ENCODE measurements at places on chromosomes 6 and 20.

DNA sequence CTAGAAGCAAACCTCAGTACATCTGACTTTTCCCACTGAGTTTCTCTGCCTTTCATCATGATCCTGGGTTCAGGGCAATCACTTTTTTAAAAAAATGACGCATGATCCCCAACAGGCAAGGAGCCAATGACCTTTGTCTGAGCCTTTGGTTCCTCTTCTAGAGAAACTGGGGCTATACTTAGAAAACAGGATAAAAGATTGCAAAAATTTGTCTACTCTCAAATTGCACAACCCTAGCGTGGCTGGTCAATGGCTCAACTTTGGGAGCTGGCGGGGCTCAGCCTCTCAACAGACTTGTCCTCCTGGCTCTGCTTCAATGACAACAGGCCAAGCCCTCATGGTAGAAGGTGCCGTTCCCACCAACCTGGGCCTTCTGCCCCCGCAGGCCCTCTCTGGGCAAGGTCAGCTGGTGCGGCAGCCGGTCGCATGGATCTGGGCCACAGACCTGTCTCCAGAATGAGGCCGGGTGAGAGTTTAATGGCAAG is 48.7 kb downstream of the PDYN start:
- no peak for DNase-seq

- no peak for DNase-seq
Measured at GRCh38 chr6:40342723-40343122, 244.4 kb downstream of the LRFN2 start.

- peak; percentile 28 for DNase-seq
Measured at GRCh38 chr6:163348789-163349680, 65.5 kb upstream of the QKI start.

GRCh38 chr6:12590901-12591300 is 125.7 kb upstream of the PHACTR1 start:
- DNase-seq = no peak

- DNase-seq = no peak
Measured at GRCh38 chr6:145627451-145627850, 107.9 kb downstream of the EPM2A start.

- DNase-seq = peak; percentile 85
Measured at GRCh38 chr6:126033696-126034095, 47.4 kb downstream of the TRMT11 start.

GRCh38 chr6:73637404-73637803 is 16.4 kb downstream of the SLC17A5 start:
- DNase-seq = no peak

- no peak for DNase-seq
Measured at GRCh38 chr6:133629970-133630369, 258.9 kb upstream of the TCF21 start.

DNA sequence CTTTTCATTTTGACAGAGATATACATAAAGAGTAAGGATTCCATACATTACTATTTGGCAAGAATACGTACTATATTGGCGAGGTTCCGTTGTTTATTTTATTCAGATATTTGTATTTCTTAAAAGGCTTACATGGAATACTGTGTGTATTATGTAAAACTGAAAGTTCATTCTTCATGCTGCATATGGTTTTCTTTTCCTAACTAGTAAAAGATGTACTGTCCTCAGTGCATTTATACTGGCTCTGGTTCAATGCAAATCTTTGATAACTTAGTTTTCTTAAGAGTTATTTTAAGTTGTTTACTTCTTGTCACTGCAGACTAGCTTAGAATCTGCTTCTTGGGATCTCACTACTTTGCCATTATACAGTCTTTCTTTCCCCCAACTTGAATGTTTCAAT is 42.0 kb downstream of the ADGRB3 start:
- DNase-seq = no peak

- no peak for DNase-seq
Measured at GRCh38 chr20:14919501-14920081, 582.2 kb upstream of the FLRT3 start.

DNA sequence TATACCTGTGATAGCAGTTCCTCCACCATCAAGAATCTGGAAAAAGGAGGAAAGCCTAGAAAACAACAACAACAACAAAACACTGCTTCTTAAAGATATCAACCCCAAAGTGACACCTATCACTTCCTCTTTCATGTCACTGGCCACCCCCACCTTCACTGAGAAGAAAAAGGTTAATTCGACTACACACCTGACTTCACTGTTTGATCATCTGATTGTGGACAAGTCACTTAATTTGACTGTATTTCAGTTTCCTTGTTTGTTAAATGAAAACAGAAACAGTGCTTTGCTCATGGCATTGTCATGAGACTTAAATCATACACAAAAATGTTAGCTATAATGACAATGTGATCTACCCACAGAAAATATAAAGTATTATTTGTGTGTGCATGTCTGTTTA is 280.6 kb upstream of the SULF2 start:
- DNase-seq = no peak

DNA sequence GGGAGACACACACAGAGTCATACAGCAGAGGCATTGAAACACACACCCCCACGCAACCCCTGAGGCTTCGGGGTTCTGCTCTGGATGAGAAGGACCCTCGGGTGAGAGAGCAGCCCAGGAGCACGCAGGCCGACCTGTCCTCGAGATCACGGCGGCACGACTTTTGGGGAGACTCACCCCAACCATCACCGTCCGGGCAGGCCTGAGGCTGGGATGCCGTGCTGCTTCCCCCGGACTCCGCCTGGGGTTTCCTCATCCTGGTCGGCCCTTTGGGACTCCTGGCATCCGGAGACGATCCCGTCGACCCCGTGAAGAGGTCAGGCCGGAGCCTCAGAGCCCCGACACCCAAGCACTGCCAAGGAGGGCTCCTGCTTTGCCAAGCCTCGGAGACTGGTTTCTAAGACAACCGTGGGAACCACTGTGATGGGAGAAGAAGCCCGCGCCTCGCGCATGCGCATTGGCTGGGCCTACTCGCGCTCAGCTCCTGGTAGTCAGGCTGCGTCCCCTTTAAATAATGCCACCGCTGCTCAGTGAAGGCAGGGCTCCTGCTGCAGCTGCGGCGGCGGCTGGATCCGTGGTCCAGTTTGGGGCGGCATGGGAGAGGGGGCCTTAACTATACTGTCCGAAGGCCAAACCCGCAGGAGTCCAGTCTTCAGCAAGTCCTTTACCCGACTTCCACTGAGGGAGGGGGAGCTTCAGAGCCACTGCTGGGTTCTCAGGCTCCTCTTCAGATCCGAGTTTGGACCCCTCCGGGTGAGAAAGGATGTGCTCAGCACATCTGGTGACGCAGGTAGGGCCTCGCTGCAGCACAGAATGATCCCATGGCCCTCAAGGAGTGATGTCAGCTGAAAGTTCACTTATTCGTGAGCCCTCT is 171.4 kb upstream of the ZNF337 start:
- DNase-seq = peak; percentile 79

GRCh38 chr6:128033156-128033555 is 132.3 kb upstream of the THEMIS start:
- DNase-seq = no peak

- DNase-seq = peak; percentile 81
Measured at GRCh38 chr6:104789770-104790190, 69.9 kb downstream of the HACE1 start.

- DNase-seq = peak; percentile 79
Measured at GRCh38 chr6:24394780-24395437, 7.8 kb upstream of the MRS2 start.

DNA sequence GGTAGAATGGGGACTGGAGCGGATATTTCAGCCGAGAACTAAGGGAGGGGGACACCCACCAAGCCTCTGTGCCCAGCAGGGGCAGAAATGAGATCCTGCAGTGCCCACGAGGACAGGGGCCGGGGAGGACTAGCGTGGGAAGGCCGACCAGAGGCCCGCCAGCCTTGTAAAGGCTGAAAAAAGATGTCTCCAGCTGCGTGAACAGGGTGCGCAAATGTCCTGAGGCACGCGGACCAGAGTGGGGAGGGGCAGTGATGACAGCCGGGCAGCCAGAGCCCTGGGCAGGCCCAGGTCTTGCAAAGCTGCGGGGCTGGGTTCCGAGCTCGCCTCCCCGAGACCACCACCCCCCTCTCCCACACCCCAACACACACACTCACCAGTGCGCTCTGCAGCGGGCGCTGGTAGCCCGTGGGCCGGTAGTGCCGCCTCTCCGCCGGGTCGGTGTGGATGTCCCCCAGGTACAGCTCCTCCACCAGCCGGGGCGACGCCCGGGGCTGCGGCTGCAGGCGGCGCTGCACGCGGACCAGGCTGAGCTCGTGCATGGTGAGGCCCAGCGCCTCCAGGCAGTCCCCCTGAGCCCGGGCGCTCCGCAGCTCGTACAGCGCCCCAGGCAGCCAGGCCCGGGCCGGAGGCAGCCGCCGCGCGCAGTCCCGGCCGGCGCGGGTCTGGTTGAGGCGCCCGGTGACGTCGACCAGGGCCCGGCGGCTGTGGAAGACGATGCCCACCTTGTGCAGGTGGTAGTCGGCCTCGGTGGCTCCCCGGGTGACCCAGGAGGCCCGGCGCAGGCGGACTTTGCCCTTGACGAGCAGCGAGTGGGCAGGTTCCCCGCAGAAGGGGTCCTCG is 48.2 kb downstream of the APCDD1L start:
- DNase-seq = no peak

DNA sequence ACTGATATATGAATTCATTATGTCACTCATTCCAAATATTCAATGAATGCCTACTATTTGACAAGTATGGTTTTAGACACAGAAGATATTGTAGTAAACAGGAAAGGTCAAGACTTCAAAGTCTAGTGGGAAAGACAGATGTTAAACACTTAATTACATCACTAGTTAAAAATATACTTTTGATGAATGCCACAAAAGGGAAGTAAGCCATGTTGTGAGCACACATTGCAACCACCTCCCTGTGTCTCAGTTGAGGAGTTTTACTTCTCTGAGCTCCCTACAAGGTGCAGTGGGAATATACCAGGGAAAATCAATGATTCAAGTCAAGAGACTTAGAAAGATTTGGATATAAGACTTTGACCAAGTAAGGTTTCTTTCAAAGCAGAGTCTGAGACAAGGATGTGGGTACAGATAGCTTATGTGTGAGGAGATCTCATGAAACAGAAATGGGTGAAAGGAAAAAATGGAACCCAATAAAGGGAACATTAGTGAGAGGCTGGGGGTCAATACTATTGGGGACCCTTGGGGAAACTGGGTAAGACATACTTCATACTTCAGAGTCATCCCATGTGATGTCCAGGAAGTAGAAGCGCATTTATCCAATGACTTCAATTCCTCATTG is 503.7 kb downstream of the KIF16B start:
- no peak for DNase-seq

DNA sequence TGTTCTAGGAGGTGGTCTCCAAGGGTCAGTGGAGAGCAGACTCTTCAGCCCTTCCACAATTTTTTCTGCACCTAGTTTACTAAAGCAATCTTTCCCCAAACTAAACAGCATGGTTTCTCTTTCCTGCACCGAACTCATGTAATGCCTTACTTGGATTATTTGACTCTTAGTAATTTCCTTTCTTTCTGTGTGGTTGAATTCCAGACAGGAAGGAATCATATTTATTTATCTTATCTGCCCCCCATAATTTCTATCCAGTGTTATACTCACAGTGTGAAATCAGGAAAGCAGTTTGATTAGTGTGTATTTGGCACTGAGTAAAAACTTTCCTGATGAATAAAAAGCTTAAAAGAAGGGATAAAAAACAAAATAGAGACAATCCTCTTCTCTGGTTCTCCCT is 140.3 kb upstream of the STMND1 start:
- peak; percentile 56 for DNase-seq

DNA sequence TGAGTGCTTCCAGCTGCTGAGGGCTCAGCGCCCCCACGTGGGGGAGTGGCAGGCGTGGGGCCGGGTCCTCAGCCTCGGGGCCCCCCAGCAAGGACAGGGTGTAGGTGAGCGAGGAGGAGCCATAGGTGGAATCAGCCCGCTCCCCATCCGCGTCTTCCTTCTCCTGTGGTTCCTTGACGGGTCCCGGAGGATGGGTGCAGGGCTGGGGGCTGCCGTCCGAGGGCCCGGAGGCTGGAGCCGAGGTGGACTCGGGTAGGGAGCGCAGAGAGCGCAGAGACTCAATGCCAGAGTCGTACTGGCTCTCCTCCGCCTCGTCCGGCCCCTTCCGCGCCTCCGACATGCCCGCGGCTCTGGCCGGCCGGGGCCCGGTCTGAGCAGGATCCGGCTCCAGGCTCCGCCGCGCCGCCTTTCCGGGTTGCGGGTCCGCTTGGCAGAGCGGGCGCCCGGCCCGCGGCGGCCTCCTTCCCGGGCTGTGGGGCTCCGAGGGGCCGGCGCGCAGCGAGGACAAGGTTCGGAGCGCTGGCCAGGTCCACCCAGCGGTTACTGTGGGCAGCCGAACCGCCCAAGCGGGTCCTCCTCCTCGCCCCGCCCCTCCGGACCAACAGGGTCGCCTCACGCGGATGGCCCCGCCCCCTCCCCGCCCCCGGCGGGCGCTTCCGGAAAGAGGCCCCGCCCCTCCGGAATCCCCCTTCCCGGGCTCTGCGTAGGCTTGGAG is at the start of gene NFKBIE:
NFKBIE (minus strand) TSS at position 545 of the 715 bp plus-strand sequence; CDS start at position 340, 205 bp downstream.
- peak; percentile 94 for DNase-seq

GRCh38 chr6:45664707-45665106 is 287.0 kb upstream of the SUPT3H start:
- no peak for DNase-seq

DNA sequence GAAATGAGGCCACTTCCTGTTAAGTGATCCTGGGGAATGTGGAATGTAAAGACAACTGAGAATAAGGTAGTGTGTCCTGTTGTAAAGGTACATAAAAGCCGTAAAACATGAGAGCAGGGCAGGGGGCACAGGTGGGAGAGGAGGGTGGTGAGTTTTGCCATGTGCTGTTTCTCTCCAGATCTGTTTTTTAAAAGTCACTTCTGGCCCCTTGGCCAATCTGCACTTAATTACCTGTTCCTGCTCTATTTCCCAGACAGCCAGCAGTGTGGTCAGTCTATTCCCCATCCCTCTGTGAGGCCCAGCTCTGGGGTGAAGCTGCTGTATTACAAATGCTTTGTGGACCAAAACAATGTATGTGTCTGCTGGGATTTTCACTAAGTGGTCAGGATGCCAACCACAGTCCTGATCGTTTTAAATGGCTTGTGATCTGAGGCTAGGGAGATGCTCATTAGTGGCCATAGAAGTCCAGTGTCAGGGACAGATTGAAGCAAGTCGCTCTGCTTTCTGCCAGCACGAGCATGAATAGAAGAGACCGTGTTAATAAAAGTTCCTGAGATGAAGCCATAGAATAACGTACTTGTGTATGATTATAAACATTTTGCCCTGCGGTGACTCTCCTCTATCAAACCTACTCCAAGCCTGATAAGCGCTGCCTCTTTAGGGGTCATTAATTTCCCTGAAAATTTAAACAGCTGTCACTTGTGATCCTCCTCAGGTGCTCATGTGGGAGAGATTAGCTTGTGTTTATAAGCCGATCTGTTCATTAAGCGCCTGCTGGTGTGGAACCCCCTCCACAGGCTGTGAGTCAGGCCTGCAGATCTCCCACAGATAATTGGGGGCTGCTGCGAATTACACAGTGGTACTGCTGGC is 111.8 kb upstream of the CENPW start:
- DNase-seq = no peak

- no peak for DNase-seq
Measured at GRCh38 chr20:6764619-6765018, 2.9 kb upstream of the BMP2 start.

Data from EL (cell line).